ENCODE measurements at places on chromosomes 1 and 21.

GRCh38 chr1:9652379-9653209 is 1.1 kb downstream of the PIK3CD start:
- DNase-seq: no peak

DNA sequence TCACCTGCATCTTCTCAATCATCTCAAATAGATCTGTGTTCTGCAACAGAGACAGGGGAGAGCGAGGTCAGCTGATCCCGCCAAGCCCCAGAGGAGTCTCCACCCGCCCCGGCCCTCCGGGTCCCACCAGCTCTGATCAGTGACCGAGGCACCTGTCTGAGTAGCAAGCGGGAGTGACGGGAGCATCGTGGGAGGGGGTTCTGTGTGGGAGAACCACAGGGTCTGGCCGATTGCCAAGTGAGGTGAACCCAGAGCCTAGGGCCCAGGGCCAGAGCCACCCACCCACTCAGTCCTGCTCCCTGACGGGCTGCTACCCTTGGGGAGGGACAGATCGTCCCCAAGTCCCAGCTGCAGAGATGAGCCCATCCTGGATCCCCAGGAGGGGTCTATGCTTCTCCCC is 49.1 kb downstream of the RAP1GAP start:
- DNase-seq: no peak

DNA sequence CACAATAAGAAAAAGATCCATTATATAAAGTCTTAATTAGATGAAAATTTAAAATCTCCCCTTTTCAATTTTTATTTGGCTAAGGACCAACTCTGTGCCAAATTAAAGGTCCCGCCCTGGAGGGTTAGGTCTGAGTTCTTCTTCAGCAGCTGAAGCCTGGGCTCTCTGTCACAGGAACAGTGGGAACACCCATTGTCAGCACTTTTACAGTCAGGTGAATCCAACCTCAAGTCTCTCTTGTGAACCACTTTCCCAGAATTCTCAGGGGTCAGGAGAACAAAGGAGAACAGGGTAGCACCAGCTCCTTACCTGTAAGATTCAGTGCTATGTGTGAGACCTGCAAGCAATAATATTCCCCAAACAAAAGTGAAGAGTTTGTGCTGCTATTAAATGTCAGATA is 25.1 kb upstream of the HJV start:
- DNase-seq: no peak

GRCh38 chr1:212161231-212161781 is 123.9 kb upstream of the PPP2R5A start:
- DNase-seq: no peak

GRCh38 chr1:151846062-151846568 is 6.5 kb upstream of the C2CD4D start:
- no peak for DNase-seq

- DNase-seq: no peak
These were observed 498.4 kb downstream of the TTLL7 start for GRCh38 chr1:83500531-83500930.

DNA sequence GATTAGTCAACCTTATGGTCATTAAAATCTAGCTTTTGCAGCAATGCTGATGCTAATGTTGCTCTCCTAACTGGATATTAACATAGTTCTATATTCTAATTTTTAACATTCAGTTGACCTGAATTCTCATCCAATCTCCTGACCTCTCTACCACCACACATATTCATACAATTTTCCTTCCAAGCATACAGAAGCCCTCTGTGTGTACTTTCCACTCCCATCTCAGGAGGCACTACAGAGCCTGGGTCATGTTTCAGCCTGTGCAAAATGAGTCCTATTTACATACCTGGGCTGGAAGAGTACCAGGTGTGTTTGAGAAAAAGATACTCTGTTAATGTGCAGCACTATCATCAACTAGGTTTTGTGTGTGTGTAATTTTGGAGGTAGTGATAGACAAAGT is 486.3 kb downstream of the NEGR1 start:
- no peak for DNase-seq

DNA sequence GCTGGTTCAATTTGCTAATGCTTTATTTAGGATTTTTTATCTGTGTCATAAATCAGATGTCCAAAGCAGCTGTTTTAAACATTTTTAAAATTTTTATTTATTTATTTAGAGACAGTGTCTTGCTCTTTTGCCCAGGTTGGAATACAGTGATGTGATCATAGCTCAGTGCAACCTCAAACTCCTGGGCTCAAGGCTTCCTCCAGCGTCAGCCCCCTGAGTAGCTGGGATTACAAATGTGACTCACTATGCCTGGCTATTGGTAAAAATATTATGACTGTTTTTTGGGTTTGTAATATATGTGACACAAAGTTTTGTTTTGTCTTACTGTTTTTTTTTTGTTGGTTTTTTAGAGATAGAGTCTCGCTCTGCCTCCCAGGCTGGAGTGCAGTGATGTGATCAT is 11.8 kb downstream of the ZBED6 start:
- no peak for DNase-seq

GRCh38 chr1:54174106-54174505 is 21.3 kb upstream of the CDCP2 start:
- no peak for DNase-seq

DNA sequence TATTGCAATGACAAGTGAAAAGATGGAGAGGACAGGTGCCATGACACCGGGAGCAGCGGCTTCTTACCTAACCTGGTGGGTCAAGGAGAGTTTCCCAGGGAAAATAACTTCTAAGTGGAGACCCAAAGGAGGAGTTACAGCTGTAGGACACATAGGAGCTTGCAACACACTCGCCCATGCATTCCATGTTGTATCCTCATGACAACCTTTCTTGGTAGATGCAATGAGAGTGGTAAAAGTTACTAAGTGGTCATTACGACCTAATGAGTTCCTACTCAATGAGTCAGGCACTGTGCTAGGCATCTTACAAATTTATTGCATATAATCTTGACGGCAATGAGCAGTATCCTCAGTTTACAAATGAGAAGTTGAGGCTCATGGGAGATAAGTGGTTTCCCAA is 119.5 kb upstream of the HOOK1 start:
- no peak for DNase-seq

DNA sequence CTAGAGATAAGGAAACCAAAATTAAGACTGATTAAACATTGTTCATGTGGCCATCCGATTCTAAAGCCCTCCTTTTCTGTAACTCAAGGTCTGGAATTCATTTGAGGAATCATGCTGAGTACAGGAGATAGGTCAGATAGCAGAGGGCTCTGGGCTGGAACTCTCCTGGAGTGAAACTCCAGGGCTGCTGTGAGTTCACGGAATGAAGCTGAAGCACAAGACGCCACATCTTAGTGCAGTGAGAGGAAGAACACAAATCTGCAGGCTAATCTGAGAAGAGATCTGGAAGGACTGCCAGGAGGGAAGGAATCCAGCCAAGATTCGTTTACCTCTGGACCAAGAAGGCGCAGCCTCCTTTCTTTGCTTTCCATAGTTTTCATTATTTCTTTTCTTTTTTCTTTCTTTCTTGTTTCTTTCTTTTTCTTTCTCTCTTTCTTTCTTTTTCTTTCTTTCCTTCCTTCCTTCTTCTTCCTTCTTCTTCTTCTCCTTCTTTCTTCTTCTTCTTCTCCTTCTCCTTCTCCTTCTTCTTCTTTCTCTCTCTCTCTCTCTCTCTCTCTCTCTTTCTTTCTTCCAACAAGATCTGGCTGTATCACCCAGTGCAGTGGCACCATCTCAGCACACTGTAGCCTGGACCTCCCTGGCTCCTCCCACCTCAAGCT is 74.8 kb upstream of the ATP1B1 start:
- no peak for DNase-seq

- no peak for DNase-seq
These were observed 26.9 kb upstream of the LRRC3 start for GRCh38 chr21:44428281-44428960.

DNA sequence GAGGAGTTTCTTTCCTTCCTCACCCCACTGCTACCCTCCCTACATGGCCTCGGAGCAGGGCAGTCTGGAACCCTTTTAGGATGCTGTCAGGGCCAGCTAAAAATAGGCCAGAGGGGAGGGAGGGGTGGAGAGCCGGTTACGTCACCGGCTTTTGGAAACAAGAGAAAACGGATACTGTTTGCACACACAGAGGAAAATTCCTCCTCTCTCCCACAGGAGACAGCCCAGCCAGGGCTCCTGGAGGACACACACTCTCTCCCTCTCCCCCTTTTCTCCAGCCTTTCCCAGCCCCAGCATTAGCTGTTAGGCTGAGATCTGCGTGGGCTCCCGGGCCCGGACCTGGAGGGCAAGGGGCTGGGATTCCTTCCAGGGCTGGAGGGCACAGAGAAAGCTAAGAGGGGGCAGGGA is 20.0 kb upstream of the ALDH4A1 start:
- no peak for DNase-seq

- DNase-seq: no peak
These were observed 113.4 kb downstream of the ZBTB18 start for GRCh38 chr1:244164511-244164890.

DNA sequence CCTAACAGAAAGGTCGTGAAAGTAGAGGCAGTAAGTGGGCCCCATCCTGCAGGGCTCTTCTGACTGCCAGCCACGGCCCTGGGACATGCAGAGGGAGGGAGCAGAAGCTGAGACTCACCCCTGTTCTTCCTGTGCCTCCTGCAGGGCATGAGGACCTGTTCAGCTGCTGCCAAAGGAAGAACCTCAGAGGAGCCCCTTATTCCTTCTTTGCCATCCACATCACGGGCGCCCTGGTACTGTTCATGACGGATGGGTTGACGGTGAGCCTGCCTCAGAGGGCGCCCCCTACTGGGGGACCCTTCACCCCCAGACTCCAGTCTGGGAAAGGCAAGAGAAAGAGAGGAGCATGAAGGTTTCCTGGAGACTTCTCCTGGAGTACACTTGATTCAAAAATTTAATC is 47.1 kb downstream of the ELK4 start:
- no peak for DNase-seq

- no peak for DNase-seq
These were observed 5.5 kb upstream of the CFAP410 start for GRCh38 chr21:44344541-44345183.

DNA sequence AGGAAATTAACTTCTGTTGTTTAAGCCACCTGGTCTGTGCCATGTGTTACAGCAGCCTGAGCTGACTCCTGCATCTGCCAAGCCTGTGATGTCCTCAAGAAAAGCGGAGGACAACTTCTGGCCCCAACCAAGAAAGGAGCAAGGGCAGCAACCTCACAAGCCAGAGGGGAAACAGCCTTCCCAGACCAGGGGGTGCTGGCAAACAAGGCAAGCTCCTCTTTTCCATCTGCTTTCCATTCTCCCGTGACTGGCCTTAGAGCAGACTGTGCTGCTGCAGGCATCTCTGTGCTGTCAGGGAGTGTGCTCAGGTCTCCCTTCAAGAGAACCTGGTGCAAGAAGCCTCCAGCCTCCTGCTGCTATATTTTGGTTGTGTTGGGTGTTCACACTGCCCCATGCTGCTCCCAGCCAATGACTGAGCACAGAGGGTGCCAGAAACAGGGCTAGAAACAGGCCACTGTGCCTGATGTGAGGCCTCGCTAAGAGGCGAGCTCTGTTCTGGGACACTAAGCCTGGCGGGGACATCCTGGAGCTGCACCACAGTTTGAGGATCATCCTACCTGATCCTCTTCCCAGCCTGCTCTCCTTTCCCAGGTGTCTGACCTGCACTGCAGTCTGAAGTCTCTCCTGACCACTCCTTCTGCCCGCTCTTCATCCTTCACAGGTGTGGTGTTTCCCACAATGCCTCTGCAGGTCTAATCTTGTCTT is 27.5 kb upstream of the SLAMF9 start:
- no peak for DNase-seq

DNA sequence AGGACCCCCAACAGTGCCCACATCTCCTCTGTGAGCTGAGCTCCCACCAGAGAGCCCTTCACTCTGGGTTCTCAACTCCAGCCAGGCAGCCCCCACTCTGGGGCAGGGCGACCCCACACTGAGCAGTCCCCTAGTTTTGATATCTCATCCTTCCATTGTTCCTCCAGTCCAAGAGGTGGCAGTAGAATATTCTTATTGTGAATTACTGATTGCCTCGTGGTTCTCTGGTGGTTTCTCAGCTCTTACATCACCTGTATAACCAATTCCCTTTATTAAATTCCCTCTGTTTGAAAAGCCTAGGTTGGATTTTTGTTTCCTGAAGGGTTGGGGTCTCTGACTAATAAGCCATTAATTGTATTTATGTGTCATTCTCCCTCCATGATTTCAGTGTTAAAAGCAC is 407.5 kb downstream of the SETD4 start:
- DNase-seq: no peak

DNA sequence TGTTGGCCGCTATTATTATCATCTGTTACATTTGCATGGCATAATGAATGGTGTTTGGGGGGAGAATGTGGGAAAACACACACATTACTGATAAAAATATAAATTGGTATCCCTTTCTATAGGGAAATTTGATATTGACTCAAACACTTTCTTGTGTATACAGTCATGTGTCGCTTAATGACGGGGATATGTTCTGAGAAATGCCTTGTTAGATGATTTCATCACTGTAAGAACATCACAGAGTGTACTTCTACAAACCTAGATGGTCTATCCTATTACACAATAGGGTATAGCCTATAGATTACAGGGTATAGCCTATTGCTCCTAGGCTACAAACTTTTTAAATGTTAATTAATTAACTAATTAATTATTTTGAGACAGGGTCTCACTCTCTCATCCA is 67.2 kb upstream of the B3GALNT2 start:
- DNase-seq: no peak

DNA sequence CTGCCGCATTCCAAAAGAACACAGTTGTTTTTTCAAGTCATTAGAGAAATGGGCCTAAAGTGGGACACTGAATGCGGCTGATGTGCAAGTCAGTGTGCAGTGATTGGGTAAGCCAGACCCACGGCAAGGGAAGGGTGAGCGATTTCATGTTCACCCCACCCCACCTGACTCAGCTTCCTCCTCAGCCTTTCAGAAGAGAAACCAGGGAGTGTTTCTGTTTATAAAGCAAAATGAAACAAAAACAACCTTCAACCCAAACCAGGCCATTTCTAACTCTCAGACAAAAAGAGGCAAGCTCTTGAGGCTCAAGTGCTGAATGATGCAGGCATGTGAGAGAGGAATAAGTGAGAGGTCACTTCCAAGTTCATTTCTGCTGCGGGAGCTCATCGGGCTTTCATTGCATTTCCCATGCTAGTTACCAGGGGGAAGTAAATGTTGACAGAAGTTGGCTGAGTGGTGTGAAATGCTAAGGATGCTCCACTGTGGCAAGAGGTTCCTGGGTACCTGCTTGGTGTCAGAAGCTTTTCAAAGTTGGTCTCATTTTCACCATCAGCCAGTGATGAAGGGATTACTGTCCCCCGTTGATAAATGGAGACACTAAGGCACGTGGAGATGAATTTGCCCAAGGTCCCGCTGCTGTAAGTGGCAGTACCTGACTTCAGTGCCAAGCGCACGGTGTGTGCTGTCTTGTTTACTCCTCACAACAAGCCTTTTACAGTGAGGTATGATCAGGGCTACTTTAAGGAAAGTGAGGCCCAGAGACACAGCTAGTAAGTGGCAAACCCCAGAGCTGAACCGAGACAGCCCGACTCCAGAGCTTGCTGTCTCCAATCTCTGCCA is 29.1 kb downstream of the STPG1 start:
- peak; percentile 30 for DNase-seq

DNA sequence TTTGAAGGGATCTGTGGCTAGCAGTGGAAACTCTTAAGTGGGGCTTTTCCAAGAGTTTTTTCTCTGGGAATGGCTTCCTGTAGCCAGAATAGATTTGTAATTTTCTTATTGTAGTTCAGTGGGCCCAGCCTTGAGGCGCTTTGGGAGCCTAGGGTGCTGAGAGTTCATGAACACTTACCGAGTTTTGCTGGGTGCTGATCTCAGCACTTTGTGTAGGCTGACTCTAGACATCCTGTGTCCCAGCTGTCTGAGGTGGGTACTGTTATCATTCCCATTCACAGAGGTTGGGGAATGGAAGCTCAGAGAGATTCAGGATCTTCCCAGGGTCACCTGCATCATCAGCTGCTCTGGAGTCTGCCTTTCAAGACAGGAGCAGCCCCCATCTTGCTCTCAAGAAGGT is 7.0 kb downstream of the PPFIA4 start:
- no peak for DNase-seq

- DNase-seq: no peak
These were observed 24.7 kb downstream of the ACKR1 start for GRCh38 chr1:159229260-159229885.

Measured in GM18507 (cell line).